ENCODE measurements at places on chromosomes 4 and X. TPM values are rescaled to one million over a fixed set of nuclear protein-coding genes. Genes with fewer than 3 reads are reported as not detected.

PITX2 gene
- total RNA-seq, result 6.6 TPM

P2RY8 gene
- 0.74 TPM for total RNA-seq

CENPVL2 gene
- total RNA-seq, result not detected

GLRA3 gene
- total RNA-seq, result not detected

PRR27 gene
- not detected for total RNA-seq

ATXN3L gene
- total RNA-seq, result not detected

MAGEC2 gene
- not detected for total RNA-seq

GRIA3 gene
- 4.4 TPM for total RNA-seq

DNA sequence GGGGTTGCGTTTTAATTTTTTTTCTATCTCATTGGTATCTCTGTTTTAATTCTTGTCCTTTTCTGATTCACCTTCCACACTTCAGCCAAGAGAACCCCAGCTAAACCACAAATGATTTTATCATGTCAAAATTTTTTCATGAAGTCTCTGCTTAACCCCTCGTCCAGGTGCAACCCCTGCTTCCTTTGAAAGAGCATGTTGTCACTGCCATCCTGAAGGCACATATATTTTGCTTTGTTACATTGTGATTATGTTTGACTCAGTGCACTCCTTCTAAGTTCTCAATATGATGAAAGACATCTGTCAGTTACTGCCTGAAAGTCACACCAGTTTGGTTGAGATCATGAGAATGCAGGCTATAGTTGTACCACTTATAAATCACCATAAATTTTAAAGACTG lies 99.9 kb upstream of the FMR1 start:
- DNase-seq, result no peak

GRCh38 chr4:22593933-22594332 lies 78.1 kb upstream of the ADGRA3 start:
- no peak for DNase-seq

- DNase-seq, result no peak
These were observed 117.8 kb upstream of the NOCT start for GRCh38 chr4:138897811-138898226.

- no peak for DNase-seq
These were observed 460.1 kb downstream of the NAF1 start for GRCh38 chr4:162706632-162707031.

- no peak for DNase-seq
These were observed 51.6 kb downstream of the ATP8A1 start for GRCh38 chr4:42605264-42605663.

DNA sequence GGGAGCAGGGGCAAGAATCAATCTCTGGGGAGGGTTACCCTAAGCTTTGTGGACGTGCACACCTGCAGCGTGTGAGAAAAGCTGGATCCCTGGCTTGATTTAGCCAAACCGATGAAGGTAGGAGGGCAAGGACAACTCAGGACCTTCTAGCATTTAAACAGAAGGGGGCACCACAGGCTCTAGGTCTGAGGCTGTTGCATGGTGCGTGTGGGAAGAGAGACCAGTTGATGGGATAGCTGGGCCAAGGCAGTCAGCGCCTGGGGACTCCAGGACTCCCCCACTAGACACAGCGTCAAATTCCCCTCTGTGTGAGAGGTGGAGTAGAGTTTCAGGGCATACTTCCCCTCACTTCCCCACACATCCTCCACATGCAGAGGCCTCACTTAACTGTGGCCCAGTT lies 4.3 kb downstream of the GABRQ start:
- DNase-seq, result peak; percentile 70

DNA sequence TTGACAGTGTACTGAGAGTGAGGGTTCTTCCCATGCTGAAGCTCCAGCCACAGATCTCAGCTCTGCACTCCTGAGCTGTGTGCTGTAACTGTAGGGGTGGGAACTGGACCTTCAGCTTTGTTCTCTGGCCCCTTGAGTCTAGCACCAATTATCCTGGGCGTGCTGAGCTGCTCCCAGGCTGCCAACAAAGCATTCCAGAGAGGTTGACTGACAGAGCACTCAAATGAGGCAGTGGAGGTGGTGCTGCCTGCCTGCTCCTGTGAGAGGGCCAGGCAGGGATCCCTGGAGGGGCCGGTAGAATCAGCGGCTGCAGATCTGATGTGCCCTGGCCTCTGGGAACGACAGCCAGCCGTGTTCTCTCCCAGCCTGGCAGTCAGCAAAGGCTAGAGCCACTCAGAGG lies 375.7 kb upstream of the AADAT start:
- no peak for DNase-seq

- DNase-seq, result no peak
These were observed 15.1 kb downstream of the NOCT start for GRCh38 chr4:139030614-139031235.

DNA sequence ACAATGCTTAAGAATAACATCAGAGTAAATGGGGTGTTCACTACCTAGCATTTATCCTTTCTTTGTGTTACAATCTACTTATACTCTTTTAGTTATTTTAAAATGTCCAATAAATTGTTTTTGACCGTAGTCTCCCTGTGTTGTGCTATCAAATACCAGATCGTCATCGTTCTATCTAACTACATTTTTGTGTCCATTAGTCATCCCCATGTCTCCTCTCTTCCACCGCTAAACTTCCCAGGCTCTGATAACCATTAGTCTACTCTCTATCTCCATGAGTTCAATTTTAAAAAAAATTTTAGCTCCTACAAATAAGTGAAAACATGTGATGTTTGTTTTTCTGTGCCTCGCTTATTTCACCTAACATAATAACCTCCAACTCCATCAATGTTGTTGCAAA lies 381.9 kb downstream of the PRDM5 start:
- DNase-seq, result no peak

- DNase-seq, result no peak
These were observed 35.7 kb upstream of the EGFL6 start for GRCh38 chrX:13533726-13534125.

- no peak for DNase-seq
These were observed 39.0 kb downstream of the FBXO8 start for GRCh38 chr4:174244441-174244840.

GRCh38 chr4:140996766-140997165 lies 136.5 kb downstream of the RNF150 start:
- DNase-seq, result no peak

- no peak for DNase-seq
These were observed 19.9 kb upstream of the MXD4 start for GRCh38 chr4:2281575-2282343.

DNA sequence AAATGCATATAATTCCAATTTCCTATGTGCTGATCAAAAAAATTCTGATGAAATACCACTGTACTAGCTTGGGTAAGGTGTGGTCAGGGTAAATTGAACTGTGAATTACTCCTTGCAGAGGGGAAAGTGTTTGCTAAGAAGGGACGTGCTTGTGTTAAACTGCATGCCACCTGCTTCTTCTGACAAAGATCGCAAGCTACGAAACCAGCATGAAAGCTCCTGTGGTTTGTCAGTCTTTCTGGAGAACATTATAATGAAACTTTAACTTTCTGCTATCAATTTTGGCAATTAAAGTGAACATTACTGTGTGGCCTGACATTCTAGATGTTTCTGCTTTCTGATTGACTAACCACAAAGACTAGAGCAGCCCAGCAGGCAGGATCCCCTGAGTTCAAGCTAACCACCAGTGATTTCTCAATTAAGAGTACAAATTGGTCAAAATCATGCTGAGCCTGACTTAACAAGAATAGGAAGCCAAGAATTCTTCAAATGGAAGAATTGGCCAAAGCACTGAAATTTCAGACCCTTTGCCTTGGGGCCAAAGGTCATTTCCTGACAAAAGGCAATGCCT lies 239.0 kb downstream of the SLITRK2 start:
- no peak for DNase-seq

Measured in vagina (tissue), 2 donors.